ENCODE measurements at places on chromosomes 5 and 9.

DNA sequence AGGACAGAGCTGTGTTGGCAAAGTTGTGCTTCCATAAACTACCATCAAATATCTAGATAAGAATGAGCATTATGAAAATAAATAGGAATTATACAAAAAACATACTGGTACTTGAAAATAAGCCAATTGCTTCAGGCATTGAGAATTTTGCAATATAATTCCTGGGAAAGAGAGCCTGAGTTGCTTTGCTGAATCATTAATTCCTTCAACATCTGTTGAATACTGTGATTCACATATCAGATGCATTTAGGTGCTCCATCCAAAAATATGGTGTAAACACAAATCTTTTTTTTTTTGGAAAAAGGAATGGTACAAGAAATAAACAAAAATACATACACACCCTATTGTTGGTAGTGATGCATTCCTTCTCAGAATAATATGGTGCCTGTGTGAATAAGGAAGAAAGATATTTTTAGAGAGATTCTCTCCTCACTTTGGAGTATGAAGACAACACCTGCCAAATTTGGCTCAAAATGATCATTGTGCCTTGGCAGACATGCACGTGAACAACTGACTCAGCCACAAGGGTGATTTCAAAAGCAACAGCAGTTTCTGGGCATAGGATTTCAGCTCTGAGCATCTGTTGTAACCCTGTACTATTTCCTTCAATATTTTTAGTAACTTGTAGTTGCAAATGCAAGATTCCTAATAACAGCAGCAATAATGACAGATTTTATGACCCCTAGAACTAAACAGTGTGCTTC, 96.7 kb downstream of the CAVIN4 start:
- no peak for DNase-seq

DNA sequence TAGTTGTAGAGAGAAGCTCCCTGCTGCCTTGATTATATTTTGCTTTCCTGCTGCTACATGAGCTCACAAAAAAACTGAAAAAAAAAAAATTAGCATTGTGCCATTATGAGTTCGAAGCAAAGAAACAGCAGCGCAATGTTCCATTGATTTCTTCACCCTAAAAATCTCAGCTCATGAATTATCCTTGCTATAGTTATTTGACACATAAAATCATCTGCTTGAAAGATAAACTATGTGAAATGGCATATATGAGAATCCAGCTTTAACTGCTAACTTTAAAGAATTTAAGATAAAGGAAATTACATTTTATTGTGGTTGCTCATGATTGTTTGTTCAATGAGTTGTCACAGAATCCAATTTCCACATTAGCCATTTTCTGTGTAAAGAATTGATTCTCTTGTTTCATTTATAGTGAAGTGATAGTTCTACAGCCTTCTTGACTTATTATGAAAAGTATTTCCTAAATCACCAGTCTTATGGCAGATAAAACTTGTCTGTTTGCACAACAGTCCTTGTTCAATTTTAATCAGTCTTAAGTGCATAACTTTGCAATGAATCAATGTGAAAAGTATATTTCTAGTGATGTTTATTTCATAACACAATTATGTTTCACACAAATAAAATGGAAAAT, 1275.0 kb upstream of the CDH9 start:
- DNase-seq = no peak

GRCh38 chr5:68279984-68280383, 64.4 kb downstream of the PIK3R1 start:
- DNase-seq = no peak

- DNase-seq = no peak
Observed at GRCh38 chr9:20981486-20981885, 50.0 kb downstream of the HACD4 start.

- no peak for DNase-seq
Observed at GRCh38 chr5:154844809-154845208, 5.6 kb downstream of the FAXDC2 start.

- DNase-seq = no peak
Observed at GRCh38 chr5:68265347-68265746, 49.8 kb downstream of the PIK3R1 start.

All from activated CD8-positive, alpha-beta memory T cell treated with anti-CD3 and anti-CD28 coated beads for 1 hour (primary cell).